Hepatic stellate cell (primary cell): ENCODE measurements at places on chromosomes 12 and 14.

GRCh38 chr12:90008277-90008676 is 299.6 kb upstream of the ATP2B1 start:
- no peak for DNase-seq

DNA sequence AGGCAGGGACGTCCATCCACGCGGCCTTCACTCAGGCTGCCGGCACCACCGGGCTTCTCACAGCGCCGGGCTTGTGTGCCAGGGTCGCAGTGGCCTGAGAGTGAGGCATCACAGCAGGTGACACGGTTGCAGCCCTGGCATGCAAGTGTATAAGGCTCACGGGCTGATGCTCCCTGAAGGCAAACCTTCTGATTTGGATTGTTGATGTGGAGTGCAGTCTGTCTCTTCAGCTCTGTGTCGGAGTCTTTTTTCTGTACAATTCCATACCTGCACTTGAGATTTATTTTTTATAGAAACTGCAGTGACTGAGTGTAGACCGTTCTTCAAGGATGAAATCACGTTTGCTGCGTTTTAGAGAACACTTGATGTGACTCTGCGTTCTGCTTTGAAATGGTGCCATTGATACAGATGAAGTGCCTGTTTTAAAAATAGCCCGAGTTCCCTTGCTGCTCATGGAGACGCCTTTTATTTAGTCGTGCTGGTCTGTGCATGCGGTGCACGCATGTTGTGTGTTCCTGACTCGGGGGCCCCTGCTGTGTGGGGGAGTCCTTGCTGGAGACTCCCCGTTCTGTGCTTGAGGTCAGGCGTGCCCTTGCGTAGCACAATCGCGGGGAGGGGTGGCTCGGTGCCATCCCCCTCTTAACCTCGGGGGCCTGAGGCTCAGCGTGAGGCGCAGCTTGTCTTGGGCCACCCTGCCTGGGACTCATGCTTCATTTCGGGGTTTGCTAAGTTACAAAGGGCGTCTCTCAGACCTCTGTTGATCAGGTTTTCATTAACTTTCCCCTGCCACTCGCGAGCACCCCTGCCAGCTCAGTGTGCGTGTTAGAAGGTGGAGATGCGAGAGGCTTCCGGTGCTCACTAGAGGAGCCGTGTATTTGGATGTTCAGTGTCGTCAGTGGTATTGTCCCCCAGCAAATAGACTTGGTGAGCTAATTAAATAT is 21.6 kb upstream of the AMN start:
- no peak for DNase-seq

- DNase-seq, result no peak
Measured at GRCh38 chr14:51552275-51552674, 99.4 kb upstream of the FRMD6 start.

DNA sequence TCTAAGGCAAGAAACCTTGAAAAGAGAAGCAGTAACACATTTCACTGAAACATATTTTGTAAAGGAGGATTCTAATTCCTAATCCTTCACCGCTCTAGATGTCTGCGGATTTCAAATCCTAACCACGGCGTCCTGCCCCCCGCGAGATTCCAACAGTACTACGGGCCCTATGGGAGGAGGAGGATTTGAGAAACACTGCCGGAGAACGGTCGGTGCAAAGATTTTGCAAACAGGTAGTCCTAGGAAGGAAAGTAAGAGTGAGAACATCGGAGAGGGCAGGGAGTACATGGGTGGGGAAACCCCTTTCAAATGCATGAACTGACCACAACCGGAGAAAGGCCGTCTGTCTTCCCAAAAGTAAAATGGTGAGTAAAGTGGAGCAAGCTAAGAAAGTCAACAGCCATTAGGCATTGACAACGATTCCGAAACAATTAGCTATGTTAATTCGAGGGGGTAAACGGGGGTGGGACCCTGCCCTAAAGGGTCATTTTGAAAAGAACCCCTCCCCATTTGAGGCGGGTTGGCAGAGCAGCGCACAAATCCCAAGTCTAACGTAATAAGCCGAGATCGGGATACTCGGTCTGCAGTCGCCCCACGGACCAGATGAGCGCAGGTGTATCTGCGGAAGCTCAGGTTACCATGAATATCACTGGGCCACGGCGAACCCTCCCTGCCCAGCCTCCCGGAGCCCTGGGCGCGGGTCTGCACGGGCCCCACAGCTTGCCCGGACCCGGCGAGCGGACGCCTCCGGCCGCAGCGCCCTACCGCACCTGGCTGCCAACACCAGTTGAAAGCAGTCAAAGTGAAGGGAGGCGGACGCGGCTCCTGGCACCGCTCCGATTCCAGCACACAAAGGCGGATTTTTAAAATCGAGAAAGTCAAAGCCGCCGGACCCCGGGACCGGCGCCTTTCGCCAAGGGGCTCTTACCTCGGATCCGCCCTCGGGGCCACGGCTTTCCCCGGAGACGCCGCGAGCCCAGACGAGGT is 662 bp downstream of the EPS8 start:
- peak; percentile 47 for DNase-seq

GRCh38 chr12:54684636-54685630 is 36.8 kb upstream of the DCD start:
- DNase-seq, result no peak
